ENCODE measurements at places on chromosomes 7 and 10.

- no peak overlapping the region for H3K4me3 ChIP-seq
- no peaks in the 10 kb centered on the region for H3K36me3 ChIP-seq
- no peak for ATAC-seq
- no peak overlapping the region for H3K27ac ChIP-seq
- no peaks in the 10 kb centered on the region for H3K4me1 ChIP-seq
- H3K27me3 ChIP-seq = peaks cover 17% of the 10 kb centered on the region
Observed at GRCh38 chr7:155093596-155093995, 23.5 kb downstream of the HTR5A start.

GRCh38 chr10:88754287-88754686 lies 5.5 kb upstream of the LIPN start:
- no peak overlapping the region for H3K27ac ChIP-seq
- peaks cover 4% of the 10 kb centered on the region for H3K27me3 ChIP-seq
- no peaks in the 10 kb centered on the region for H3K36me3 ChIP-seq
- ATAC-seq = no peak
- H3K4me1 ChIP-seq = peaks cover 6% of the 10 kb centered on the region
- no peak overlapping the region for H3K4me3 ChIP-seq

GRCh38 chr7:130398526-130399090 lies 18.3 kb downstream of the CPA1 start:
- no peak for ATAC-seq
- no peaks in the 10 kb centered on the region for H3K27me3 ChIP-seq
- peaks cover 7% of the 10 kb centered on the region for H3K36me3 ChIP-seq
- no peak overlapping the region for H3K4me3 ChIP-seq
- peaks cover 10% of the 10 kb centered on the region for H3K4me1 ChIP-seq

DNA sequence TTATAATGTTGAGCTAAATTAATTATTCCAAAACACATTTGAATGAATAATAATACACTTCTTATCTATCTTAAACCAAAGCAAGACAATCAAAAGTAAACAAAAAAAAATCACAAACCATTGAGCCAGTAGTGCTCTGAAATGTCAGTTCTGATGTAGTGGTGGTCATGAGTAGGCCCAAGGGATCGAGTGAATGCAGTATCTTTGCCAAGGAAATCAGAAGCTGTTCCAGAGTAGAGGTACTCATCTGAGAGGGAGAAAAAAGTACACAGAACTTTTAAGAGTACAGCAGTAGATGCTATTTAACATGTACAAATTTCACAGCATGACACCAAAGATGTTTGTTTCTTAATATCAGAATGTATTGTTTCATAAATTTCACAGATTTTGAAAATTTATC lies 121.5 kb downstream of the SEMA3D start:
- no peak overlapping the region for H3K27ac ChIP-seq
- H3K4me3 ChIP-seq = no peak overlapping the region
- no peaks in the 10 kb centered on the region for H3K36me3 ChIP-seq
- no peak for ATAC-seq
- no peaks in the 10 kb centered on the region for H3K4me1 ChIP-seq

DNA sequence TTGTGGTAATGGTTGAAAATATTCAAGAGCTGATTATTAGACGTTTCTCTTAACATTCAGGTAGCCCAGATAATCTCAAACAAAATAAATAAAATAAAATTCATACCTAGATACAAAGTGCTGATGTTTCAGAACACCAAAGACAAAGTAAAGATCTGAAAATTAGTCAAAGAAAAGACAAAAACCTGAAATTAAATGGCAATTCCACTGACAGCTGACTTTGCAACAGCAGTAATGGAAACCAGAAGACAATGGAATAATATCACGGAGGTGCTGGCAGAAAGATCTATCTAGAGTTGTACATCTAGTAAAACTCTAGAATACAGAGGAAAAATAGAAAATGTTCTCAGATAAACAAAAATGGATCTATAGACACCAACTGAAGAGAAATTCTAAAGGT lies 58.0 kb upstream of the IKZF1 start:
- H3K36me3 ChIP-seq = no peaks in the 10 kb centered on the region
- no peaks in the 10 kb centered on the region for H3K27me3 ChIP-seq
- H3K27ac ChIP-seq = no peak overlapping the region
- H3K4me3 ChIP-seq = no peak overlapping the region
- no peak for ATAC-seq
- peaks cover 16% of the 10 kb centered on the region for H3K4me1 ChIP-seq

GRCh38 chr7:87199700-87200450 lies 19.7 kb downstream of the TMEM243 start:
- no peaks in the 10 kb centered on the region for H3K27me3 ChIP-seq
- peaks cover 40% of the 10 kb centered on the region for H3K4me1 ChIP-seq
- H3K27ac ChIP-seq = peak overlapping the region; percentile 79
- H3K4me3 ChIP-seq = peak overlapping the region; percentile 61
- H3K36me3 ChIP-seq = peaks cover 100% of the 10 kb centered on the region
- ATAC-seq = peak; percentile 59

DNA sequence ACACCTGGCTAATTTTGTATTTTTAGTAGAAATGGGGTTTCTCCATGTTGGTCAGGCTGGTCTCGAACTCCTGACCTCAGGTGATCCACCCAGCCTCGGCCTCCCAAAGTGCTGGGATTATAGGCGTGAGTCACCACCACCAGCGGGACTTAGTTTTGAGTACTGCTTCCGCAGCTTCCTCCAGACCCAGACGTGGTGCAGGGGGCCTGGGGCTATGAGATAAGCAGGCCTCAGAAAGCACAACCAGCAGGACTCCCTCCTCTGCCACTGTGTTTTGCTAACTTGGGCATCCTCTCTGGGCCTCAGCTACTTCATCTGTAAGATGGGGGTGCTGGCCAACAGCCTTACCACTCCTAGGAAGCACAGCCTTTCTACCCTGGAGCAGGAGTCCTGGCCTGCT lies 37.8 kb downstream of the GOLGA7B start:
- ATAC-seq = no peak
- H3K4me3 ChIP-seq = no peak overlapping the region
- H3K27ac ChIP-seq = no peak overlapping the region
- peaks cover 4% of the 10 kb centered on the region for H3K27me3 ChIP-seq
- no peaks in the 10 kb centered on the region for H3K36me3 ChIP-seq

DNA sequence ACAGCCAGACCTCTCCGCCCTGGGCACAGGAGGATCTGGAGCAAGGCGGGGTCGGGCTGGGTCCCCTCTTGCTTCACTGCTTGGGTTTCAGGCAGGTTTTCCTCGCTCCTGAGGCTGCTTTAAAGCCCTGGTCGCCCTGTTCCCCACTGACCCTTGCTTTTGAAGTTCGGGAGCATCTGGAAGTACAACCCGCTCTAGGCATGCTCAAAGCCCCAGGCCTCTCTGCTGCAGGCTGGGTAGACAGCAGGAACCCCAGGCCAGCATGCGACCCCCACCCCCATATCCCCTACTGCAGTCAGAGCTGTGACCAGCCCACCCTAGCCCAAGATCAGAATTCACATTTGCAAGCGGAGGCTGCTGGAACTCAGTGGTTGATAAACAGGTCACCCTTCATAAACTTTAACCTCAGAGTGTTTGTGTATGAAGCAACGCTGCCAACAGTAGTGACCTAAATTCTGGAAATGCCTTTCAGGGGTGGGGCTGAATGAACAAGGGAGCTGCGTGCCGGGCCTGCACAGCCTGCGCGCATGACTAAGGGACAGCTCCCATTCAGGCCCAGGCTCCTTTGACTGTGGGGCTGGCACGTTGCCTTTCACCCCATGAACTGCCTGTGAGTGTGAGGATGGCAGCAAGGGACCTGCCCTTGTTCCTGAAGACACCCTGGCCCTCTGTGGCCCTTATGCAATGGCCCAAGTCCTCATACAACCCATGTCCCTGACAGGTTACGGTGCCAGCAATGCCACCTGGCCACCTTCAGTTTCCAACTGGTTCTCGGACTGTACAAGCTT lies 52.5 kb downstream of the PROSER2 start:
- peak; percentile 72 for ATAC-seq
- H3K27me3 ChIP-seq = no peaks in the 10 kb centered on the region
- H3K27ac ChIP-seq = no peak overlapping the region
- no peaks in the 10 kb centered on the region for H3K36me3 ChIP-seq

DNA sequence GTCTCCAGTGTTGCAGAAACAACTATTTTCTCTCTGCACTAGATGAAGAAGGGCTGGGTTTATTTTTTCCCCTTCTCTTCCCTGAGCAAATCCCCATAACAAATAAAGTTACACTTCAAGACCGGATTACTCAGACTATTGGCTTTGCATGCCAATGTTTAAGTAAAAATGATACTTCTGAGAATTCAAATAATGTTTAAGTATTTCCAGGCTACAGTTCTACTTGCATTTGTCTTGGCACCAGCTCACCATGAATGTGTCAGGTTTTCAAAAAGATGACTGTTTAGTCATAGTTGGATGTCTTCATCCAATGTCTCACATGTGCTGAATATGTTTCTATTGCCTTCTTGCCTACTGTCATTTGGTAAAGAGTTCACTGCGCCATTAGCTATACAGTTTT lies 912.6 kb downstream of the GATA3 start:
- H3K27ac ChIP-seq = no peak overlapping the region
- no peaks in the 10 kb centered on the region for H3K4me1 ChIP-seq
- ATAC-seq = peak; percentile 37
- peaks cover 17% of the 10 kb centered on the region for H3K27me3 ChIP-seq
- no peak overlapping the region for H3K4me3 ChIP-seq

DNA sequence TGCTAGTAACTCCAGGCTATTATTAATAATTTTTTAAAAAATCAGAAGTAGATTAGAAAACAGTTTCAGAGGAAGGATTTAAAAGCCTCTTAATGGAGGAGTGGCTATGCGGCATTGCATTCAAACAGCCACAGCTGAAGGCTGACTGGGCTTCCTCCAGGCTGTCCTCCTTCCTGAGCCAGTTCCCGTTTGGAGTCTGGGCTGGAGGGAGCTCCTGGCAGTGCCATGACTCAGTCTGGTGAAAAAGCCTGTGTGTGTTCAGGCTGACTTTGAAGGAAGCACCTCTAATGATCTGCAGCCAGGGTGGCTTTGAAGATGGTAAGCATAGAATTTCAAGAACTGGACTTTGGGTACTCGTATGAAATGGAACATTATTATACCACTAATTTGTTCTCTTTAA lies 134.6 kb downstream of the DPP6 start:
- peaks cover 5% of the 10 kb centered on the region for H3K27me3 ChIP-seq
- no peaks in the 10 kb centered on the region for H3K4me1 ChIP-seq

- no peak overlapping the region for H3K27ac ChIP-seq
- peaks cover 15% of the 10 kb centered on the region for H3K4me1 ChIP-seq
- H3K36me3 ChIP-seq = no peaks in the 10 kb centered on the region
- ATAC-seq = no peak
- H3K4me3 ChIP-seq = no peak overlapping the region
Observed at GRCh38 chr10:31702005-31702404, 226.6 kb downstream of the ARHGAP12 start.

DNA sequence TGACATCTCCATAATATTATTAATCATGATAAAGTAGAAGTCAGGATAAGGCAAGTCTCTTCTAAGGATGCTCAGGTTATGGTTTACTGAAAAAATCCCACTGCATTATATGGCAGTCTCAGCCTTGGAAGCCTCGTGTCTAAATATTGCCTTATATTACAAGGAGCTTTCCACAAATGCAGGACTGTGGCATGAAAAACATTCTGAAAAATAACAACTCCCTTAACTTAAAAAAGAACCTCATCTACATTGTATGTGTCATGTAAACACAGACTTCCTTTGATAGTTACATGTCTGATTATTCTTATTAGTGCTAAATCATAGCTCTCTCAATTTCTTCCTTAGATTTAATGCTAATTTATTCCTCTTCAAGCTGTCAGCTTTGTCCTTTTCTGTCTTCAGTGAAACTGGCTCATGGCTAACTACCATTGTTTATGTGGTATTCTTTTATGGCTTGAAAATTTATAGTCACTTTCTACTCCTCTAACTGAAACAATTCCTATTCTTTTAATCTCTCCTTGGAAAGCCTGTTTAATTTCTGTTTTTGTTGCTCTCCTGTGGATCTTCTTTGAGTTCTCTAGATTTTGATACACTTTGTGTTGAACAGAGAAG lies 156.1 kb downstream of the KIF20B start:
- no peak overlapping the region for H3K4me3 ChIP-seq
- H3K27me3 ChIP-seq = no peaks in the 10 kb centered on the region
- ATAC-seq = no peak

GRCh38 chr7:22488643-22489462 lies 11.1 kb downstream of the STEAP1B start:
- H3K27me3 ChIP-seq = peaks cover 4% of the 10 kb centered on the region
- ATAC-seq = peak; percentile 56
- H3K36me3 ChIP-seq = no peaks in the 10 kb centered on the region
- no peaks in the 10 kb centered on the region for H3K4me1 ChIP-seq
- H3K4me3 ChIP-seq = no peak overlapping the region

DNA sequence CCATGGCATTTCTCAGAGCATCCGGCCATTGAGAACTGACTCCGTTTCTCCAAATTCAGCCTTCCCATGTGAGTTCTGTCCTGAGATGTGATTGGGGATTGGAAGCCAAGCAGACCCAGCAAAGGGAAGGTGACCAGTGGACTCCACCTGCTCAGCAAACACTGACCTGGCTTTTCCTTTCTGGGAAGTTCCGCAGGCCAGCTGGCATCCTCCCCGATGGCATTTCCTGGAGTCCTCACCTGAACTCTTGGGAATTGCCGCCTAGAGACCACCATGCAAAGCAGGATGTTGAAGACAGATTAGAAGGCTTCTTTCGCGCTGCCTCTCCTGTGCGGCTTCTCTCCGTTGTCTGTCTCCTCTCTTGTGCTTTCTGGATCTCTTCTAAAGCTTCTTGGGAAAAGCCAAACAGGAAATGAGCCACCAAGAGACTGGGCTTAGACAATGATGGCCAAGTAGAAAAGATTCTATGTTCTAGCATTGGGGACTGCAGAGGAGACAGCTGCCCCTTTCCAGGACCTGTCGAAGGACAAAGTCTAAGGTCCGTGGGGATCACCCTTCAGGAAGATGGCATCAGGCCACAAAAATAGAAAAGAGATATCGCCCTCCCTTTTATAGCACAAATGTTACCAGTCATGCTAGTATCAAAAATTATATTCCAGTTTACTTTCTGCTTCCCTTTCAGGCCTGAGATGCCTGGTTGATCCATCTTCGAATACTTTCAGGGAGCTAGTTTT lies 103.7 kb upstream of the INSYN2A start:
- H3K27me3 ChIP-seq = peaks cover 5% of the 10 kb centered on the region
- H3K27ac ChIP-seq = no peak overlapping the region
- H3K4me1 ChIP-seq = no peaks in the 10 kb centered on the region
- no peaks in the 10 kb centered on the region for H3K36me3 ChIP-seq
- no peak for ATAC-seq
- no peak overlapping the region for H3K4me3 ChIP-seq

DNA sequence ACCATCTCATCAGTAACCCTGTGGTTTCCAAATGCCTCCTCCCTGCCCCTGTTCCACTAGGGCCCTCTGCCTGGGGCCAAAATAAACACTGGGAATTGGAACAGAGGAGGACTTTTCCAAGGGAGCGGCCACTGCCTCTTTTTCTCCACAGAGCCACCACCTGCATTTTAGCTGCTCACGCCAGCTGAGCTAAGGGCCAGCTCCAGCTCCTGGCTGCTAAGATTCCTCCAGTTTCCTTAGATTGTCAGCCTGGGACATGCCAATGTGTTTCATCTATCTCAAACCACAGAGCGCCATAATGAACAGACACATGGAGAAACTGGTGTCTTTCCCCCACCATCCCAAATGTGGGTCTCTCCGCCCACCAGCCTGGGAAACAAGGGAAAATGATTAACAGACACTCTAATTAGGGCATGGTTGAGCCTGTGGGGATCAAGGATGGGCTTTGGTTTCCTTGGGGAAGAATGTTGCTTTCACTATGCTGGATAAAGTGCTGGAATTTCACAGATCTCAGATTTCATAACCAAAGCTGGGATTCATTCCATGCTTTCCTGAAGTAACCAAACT lies 52.2 kb downstream of the ASB13 start:
- no peak overlapping the region for H3K4me3 ChIP-seq
- no peak overlapping the region for H3K27ac ChIP-seq
- H3K36me3 ChIP-seq = no peaks in the 10 kb centered on the region

GRCh38 chr10:70675496-70676161 lies 3.3 kb downstream of the ADAMTS14 start:
- ATAC-seq = no peak
- no peak overlapping the region for H3K27ac ChIP-seq
- no peak overlapping the region for H3K4me3 ChIP-seq
- H3K4me1 ChIP-seq = peaks cover 13% of the 10 kb centered on the region
- peaks cover 35% of the 10 kb centered on the region for H3K27me3 ChIP-seq
